Activated naive CD4-positive, alpha-beta T cell treated with anti-CD3 and anti-CD28 coated beads, Interleukin-2, amount 10 ng/mL, durations not matched to agents 7 days and 5 days (primary cell): ENCODE measurements at places on chromosomes 11 and 22.

DNA sequence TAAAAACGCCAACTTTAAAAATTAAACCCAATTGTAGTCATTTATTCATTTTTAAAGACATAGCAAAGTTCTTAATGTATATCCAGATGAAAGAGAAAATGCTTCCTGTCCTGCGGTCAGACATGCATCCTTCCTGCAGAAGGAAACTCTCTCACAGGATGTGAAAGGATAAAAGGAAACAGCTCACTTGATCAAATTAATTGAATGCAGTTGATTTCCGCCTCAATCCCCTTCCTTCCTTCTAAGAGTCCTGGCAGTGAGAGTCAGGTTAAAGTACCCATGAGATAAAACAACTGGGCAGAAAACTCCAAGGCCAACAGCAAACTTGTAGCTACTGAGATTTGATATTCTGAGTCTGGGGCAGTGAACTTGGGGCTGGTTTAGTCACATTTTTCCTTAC, 38.5 kb downstream of the CWC15 start:
- H3K27me3 ChIP-seq: no peaks in the 10 kb centered on the region
- DNase-seq: no peak
- H3K4me3 ChIP-seq: no peak overlapping the region
- H3K4me1 ChIP-seq: peaks cover 24% of the 10 kb centered on the region
- H3K27ac ChIP-seq: no peak overlapping the region

GRCh38 chr11:134150195-134150903, 73.4 kb downstream of the NCAPD3 start:
- H3K4me3 ChIP-seq: no peak overlapping the region
- no peaks in the 10 kb centered on the region for H3K27me3 ChIP-seq
- peaks cover 37% of the 10 kb centered on the region for H3K36me3 ChIP-seq
- DNase-seq: no peak
- no peak overlapping the region for H3K27ac ChIP-seq
- no peaks in the 10 kb centered on the region for H3K4me1 ChIP-seq

DNA sequence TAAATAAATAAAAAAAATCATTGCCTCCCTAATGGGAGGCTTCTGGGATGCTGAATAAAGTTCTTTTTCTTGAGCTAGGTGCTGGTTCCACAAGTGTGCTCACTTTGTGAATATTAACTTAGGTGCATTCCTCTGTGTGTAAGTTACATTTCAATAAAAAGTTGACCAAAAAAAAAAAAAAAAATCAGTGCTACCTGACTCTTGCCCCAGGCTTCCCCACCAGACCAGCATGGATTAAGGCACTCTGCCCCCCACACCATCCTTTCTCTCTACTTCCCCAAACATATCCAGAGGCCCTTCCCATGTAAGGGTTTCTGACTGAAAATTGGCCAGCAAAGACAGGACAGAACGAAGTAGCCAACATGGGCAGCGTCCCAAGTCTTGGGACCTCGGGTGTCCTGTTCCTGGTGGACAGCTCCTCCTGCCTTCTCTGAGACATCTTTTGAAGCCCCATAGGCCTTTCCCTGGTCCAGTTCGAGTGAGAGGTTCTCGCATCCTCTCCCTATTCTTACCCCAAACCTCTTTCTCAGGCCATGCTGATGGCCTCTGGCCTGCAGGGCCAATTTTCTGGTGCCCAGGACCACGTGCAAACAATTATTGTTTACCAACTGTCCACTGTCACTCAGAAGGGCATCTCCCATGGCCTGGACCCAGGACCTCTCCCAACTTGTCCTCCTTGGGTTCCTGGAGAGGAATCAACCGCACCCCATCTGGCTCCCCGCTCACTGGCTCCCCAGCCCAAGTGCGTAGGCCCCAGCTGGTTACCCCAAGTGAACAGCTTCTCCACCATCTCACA, 14.9 kb upstream of the KCTD14 start:
- no peak overlapping the region for H3K27ac ChIP-seq
- peaks cover 10% of the 10 kb centered on the region for H3K4me1 ChIP-seq
- H3K36me3 ChIP-seq: no peaks in the 10 kb centered on the region
- H3K27me3 ChIP-seq: no peaks in the 10 kb centered on the region

DNA sequence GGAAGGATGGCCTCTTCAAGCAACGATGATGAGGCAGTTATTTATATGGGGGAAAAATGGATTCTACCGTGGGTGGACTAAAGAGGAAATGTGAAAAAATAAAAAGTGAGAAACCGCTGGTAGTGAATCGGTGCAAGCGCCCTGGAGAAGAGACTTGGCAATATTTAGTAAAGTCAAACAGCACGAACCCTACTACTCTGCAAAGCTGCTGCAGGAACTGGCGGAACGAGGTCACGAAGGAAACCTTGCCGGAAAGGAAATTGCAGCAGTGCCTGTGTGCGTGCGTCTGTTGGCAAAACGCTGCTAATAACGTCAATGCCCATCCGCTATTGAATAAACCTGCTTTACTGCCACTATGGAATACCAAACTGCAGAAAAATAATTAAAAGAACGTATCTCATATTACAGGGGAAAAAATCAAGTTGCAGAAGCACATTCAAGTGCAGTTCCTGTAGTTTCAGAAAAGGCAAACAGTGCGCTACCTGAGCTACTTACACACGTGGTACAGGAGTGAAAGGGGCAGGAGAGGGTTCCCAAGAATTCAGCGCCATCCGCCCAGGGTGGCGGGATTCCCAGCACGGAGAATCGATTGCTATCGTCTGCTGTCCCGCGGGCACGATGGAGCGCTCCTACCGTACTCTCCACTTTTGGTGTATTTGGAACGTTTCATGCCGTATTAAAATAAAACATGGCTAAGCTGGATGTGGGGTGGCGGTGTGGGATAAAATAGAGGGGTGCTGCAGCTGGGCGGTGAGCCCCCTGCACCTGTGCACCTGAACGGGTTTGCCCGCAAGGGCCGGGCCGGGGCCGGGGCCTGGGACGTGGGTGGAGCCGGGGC, 585 bp upstream of the NADSYN1 start:
- H3K27me3 ChIP-seq: no peaks in the 10 kb centered on the region
- H3K4me3 ChIP-seq: peak overlapping the region; percentile 95
- H3K27ac ChIP-seq: peak overlapping the region; percentile 94
- peaks cover 50% of the 10 kb centered on the region for H3K36me3 ChIP-seq
- H3K4me1 ChIP-seq: peaks cover 64% of the 10 kb centered on the region

DNA sequence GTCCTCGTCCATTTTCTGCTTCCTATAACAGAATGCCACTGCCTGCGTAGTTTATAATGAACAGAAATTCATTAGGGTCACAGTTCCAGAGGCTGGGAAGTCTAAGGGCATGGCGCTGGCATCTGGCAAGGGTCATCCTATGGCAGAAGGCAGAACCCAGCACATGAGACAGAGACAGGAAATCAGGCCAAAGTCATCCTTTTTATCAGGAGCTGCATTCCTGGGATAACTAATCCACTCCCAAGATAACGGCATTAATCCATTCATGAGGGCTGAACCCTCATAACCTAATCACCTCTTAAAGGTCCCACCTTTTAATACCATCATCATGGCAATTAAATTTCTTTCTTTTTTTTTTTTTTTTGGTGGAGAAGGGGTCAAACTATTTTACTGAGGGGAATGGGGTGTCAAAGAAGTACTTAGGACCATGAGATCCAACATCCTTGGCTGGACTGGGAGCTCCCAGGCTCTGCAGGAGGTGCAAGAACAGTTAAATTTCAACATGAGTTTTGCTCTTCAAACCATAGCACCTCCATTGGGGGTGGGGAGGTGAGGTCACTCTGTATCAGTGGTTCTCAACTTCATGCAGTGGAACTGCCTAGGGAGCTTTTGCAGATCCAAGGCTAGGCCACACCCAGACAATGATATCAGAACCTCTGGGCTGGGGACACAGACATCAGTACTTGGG, 4.4 kb downstream of the TMEM109 start:
- H3K27ac ChIP-seq: no peak overlapping the region
- peaks cover 7% of the 10 kb centered on the region for H3K27me3 ChIP-seq
- peaks cover 22% of the 10 kb centered on the region for H3K36me3 ChIP-seq

DNA sequence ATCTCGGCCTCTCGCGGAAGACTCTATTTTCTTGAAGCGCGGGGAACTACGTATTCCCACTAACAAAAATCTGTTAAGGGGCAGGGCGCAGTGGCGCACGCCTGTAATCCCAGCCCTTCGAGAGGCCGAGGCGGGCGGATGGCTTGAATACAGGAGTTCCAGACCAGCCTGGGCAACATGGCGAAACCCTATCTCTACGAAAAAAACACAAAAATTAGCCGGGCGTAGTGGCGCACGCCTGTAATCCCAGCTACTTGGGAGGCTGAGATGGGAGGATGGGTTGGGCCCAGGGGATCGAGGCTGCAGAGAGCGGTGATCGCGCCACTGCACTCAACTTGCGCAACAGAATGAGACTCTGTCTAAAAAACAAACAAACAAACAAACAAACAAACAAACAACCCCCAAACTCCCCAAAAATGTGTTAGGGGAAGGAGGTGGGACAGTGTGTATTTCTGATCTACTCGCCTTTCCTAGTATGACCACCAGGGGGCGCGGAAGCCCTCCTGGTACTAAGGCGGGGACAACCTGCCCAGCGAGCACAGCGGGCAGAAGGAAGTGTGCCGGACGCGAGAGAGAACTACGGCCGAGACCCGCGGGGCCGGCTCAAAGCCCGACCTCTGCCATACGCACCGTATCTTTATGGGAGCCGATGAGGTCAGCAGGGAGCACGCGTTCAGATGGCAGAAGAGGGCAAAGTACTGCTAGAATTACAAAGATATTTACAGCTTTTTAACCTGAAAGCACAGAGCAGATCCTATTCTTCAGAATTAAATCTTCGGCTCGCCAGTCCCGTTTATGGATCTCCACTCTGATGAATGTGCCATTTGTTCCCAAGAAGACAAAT, 1.3 kb upstream of the STX3 start:
- H3K36me3 ChIP-seq: peaks cover 11% of the 10 kb centered on the region
- peak; percentile 90 for DNase-seq
- peaks cover 22% of the 10 kb centered on the region for H3K27me3 ChIP-seq
- peaks cover 29% of the 10 kb centered on the region for H3K4me1 ChIP-seq
